ENCODE measurements at places on chromosomes 11 and 22. TPM values are rescaled to one million over a fixed set of nuclear protein-coding genes. Genes with fewer than 3 reads are reported as not detected.
A peak's percentile ranks its signal among the peaks of the same experiment; 100 is the strongest.

DNA sequence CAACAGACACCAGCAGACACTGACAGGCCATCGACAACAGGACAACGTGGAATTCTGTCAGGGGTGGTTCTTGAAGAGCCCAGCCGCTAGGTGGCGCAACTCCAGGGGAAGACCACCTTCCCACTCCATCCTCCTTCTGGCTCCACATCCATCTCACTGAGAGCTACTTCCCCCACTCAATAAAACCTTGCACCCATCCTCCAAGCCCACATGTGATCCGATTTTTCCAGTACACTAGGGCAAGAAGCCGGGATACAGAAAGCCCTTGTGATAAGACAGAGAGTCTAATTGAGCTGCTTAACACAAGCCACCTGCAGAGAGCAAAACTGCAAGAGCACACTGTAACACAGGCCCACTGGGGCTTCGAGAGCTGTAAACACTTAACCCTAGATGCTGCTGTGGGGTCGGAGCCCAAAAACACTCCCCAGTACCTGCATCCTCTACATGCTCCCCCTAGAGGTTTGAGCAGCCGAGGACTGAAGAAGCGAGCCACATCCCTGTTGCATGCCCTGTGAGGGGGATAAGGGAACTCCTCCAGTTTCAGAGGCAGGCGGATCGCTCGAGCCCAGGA is 11.5 kb upstream of the RAB39A start:
- DNase-seq: peak; percentile 73

DNA sequence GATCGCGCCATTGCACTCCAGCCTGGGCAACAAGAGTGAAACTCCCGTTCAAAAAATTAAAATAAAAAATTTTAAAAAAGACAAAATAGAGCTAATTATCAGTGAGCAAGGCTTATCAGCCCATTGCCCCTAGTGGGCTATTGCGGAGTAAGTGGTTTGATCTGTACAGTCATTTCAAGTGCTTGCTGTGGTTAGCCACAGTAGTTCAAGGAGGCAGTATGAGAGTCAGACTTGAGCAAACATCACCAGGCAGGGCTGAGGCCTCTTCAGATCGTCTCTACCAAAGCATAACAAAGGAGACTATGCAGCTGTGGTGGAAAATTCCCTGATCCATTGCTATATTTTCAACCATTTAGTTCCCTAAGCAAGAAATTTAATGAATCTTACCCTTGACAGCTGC is 4.3 kb upstream of the SBF2 start:
- DNase-seq: no peak

DNA sequence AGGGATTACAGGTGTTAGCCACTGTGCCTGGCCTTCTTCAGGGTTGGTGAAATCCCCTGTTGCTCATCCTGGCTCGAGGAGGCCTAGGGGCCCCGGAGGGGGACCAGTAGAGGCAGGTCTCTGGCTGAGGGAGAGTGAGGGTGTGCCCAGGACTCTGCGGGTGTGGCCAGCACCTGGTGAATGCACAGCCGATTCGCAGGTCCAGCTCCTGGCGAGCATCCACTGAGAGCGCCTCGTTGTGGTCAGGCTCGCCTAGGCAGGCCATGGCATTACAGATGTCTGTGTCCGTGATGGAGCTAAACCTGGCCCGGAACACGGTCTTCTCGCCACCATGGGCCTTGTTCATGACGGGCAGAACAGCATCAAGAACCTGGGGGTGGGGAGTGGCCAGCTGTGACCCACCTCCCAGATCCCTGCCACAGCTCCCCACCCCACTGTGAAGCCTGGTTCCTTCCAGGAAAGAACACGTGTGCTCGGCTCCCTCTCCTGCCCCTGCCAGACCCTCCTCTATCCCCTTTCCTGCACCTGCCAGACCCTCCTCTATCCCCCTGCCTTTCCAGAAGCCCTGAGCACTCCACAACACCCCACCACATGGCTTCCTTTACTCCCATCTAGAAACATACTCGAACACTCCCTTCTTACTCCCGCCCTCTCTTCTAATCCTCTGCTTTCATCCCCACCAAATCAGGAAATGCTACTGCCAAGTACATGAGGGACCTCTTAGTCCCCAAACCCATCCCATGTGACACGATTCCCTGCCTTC is 12.4 kb downstream of the TOP3B start:
- no peak for DNase-seq

- no peak for DNase-seq
These were observed 204.3 kb downstream of the TENM4 start for GRCh38 chr11:79236541-79236971.

DNA sequence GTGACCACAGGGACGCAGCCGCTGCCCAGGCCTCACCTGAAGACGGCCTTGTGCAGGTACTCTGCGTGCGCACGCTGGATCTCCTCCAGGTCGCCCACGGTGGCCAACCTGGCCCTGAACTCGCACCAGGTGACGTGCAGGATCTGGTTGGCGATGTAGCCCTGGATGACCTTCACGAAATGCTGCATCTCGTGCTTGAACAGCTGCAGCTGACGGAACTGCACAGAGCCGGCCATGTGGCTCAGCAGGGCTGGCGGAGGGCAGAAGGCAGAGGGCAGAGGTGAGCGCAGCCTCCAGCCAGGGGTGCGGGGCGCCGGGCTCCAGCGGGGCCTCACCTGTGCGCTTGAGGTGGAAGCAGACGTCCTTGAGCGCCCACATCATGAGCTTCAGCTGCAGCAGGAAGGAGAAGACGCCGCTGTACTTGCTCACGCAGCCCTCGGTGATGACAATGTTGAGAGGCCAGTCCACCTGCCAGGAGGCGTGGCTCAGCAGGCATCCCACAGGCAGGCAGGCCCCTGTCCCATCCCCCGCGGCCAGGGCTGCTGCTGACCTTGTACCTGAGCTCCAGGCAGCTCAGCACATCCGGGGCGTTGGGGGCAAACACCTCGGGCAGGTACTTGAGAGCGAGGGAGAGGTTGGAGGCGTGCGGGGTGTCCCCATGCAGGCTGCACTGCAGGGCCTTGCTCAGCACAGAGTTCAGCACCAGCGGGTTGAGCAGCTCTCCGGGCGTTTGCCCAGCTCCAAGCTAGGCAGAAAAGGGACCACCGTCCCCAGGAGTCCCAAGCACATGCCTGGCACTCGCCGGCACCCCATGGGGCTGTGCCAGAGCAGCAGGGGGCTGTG is 17.6 kb downstream of the SELENOO start:
- no peak for DNase-seq

DNA sequence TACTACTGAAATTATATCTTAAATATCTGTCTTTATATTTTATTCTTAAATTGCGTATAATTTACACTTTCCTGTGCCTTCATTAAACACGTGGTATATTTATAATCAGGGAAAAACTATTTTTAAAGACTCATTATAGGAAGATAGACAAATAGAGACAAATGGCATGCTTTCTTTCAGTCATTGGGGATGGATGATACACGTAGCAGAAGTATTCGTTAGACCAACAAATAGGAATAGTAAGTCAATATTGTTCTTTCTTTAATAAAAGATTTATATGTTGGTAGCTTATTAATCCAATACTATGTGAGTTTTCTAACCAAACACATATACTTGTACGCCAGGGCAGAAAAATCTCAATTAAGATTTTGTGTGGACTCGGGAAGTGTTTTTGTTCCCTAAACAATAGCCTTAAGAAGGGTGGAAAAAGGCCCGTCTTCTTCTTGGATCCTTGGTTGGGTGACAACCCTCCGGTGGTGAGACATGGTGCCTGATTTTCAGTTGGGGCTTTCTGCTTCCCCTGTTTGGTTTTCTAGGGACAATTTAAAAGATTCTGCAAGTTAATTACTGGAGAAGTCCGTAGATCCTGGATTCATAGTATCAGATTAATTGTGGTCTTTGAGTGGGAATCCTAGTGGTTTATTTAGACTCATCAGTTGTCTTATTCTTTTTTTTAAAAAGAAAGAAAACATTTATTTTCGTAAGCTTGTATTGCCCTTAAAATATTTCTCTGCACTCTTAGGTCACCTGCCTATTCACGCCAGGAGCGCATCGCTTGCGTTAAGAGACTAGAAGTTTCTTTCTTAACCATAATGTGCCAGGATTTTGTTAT is 83.5 kb upstream of the WNT7B start:
- no peak for DNase-seq

GRCh38 chr22:20014526-20015186 is 2.0 kb downstream of the ARVCF start:
- no peak for DNase-seq

- peak; percentile 81 for DNase-seq
These were observed 131.2 kb downstream of the BUD13 start for GRCh38 chr11:116641561-116642045.

DNA sequence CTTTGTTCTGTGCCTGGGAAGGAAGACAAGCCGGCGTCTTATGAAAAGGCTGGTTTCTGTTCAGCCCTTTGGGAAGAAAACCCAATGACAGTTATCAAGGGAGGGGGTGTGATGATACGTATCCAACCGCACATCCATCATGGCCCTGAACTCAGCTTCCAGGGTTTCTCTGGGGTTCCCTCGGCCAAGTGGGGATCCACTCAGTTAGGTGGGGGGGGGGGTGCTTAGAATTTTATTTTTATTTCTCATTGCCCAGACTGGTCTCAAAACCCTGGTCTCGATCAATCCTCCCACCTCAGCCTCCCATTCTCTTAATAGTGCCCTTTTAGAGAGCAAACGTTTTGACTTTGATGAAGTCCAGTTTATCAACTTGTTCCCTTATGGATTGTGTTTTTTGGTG is 25.7 kb downstream of the KCNQ1 start:
- DNase-seq: no peak

GRCh38 chr11:17633279-17633986 is 85.9 kb upstream of the MYOD1 start:
- DNase-seq: no peak

- DNase-seq: no peak
These were observed 290.0 kb upstream of the CHORDC1 start for GRCh38 chr11:90512846-90513245.

GRCh38 chr22:26045860-26046259 is 123.4 kb upstream of the SEZ6L start:
- DNase-seq: no peak

DNA sequence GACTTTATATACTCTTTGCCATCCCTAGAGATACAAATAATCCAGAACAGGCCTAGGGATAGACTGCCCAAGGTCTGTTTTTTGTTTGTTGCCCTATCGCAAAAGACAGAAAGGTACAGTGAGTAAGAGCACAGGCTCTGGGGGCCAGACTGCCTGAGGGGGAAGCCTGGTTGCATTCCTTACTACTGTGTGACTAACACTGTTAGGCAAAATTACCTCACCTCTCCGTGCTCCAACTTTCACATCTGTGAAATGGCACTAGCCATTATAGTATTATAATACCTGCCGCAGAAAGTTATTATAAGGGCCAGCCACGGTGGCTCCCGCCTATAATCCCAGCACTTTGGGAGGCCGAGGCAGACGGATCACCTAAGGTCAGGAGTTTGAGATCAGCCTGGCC is 14.5 kb downstream of the SLC35F2 start:
- DNase-seq: no peak

The GLYAT gene
- total RNA-seq: 0.10 TPM

The MS4A12 gene
- total RNA-seq: 0.21 TPM

The KIRREL3 gene
- total RNA-seq: 0.08 TPM

The NLRP14 gene
- 0.10 TPM for total RNA-seq

The PATE4 gene
- not detected for total RNA-seq

The CSF2RB gene
- total RNA-seq: not detected

The MMP13 gene
- total RNA-seq: not detected

The PARVG gene
- not detected for total RNA-seq

The VSIG10L2 gene
- not detected for total RNA-seq
